ENCODE measurements at places on chromosomes 3 and 15. TPM values are rescaled to one million over a fixed set of nuclear protein-coding genes. Genes with fewer than 3 reads are reported as not detected.

- no peak overlapping the region for H3K27ac ChIP-seq
- H3K27me3 ChIP-seq: no peaks in the 10 kb centered on the region
- no peaks in the 10 kb centered on the region for H3K36me3 ChIP-seq
- H3K4me1 ChIP-seq: peaks cover 6% of the 10 kb centered on the region
- no peak for DNase-seq
Observed at GRCh38 chr15:91784973-91785709, 68.4 kb upstream of the SLCO3A1 start.

DNA sequence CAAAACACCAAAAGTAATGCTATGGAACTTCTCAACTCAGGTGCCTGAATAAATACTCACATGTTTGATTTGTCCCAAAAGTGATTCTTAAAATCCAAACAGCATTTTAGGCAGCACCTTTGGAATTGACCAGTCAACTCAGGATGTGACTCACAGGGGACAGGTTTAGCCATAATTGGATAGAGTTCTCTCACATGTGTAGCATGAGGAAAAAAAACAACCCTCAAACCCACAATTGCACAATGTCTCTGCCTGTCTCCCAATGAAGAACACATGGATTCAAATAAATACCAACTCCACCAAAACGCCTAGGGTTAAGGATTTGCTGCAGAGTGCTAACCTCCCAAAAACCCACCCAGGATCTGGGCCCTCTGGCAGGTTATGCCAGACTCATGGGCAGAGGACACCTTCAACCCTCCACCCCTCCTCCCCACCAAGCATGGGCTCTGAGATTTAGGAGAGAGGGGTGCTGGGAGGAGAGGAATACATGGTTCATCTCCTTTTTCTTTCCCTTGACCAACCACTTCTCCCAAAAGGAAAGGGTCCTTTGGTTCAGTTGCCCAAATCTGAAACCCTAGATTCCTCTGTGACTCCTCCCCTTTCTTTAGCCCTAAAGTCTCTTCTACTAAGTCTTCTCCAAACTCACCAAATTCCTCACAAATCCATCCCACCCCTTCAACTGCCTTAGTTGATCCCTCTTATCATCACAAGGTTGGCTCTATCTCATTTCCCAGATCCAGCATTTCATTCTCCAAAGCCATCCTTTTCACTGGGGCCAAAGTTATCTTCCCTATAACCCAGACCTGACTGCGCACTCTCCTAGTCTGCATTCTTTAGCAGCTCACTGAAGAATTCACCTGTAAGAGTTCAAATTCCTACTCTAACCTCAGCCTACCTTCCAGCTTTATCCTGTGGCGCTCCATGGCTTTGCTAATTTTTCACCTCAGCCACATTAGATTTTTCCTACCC is 7.7 kb downstream of the RYK start:
- H3K36me3 ChIP-seq: no peaks in the 10 kb centered on the region
- H3K27me3 ChIP-seq: no peaks in the 10 kb centered on the region
- no peak overlapping the region for H3K4me3 ChIP-seq

DNA sequence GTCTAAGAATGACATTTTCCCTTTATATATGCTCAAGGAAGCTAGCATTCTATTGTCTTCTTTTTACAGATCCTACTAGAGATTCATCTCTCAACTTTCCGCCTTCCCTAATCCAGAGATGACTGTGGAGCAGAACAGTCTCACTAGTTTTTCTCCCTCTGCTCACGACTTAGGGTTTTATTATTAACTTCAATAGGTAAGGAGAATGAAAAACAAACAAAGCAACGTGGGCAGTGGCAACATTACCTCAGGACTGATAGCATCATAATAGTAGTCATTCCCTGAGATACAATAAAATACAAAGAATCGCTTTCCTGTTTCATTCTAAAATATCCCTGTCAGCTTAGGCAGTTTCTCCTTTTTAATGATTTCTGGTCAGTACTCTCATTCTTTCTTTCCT is 154.3 kb upstream of the PLAAT1 start:
- H3K36me3 ChIP-seq: no peaks in the 10 kb centered on the region
- H3K27me3 ChIP-seq: no peaks in the 10 kb centered on the region
- H3K4me3 ChIP-seq: no peak overlapping the region
- no peak overlapping the region for H3K27ac ChIP-seq
- H3K4me1 ChIP-seq: no peaks in the 10 kb centered on the region
- no peak for DNase-seq

DNA sequence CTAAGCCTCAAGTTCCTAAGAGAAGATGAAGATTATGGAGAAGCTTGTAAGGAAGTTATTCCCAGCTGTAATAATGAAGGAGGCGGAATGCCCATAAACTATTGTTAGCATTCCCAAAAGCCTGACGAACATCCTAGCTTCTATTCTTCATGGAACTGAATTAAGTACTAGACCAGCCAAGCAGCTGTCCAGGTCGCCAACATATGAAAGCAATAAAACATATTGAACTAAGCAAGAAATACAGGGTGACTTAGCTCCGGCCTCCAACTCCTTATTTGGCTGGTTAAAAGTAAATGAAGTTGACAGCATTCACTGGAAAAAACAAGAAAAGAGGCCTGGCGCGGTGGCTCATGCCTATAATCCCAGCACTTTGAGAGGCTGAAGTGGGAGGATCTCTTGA is 174.0 kb upstream of the TPM1 start:
- no peaks in the 10 kb centered on the region for H3K4me1 ChIP-seq
- no peak overlapping the region for H3K27ac ChIP-seq
- H3K27me3 ChIP-seq: no peaks in the 10 kb centered on the region

GRCh38 chr3:148360051-148360450 is 337.7 kb upstream of the AGTR1 start:
- no peaks in the 10 kb centered on the region for H3K4me1 ChIP-seq
- H3K36me3 ChIP-seq: no peaks in the 10 kb centered on the region
- H3K27ac ChIP-seq: no peak overlapping the region

DNA sequence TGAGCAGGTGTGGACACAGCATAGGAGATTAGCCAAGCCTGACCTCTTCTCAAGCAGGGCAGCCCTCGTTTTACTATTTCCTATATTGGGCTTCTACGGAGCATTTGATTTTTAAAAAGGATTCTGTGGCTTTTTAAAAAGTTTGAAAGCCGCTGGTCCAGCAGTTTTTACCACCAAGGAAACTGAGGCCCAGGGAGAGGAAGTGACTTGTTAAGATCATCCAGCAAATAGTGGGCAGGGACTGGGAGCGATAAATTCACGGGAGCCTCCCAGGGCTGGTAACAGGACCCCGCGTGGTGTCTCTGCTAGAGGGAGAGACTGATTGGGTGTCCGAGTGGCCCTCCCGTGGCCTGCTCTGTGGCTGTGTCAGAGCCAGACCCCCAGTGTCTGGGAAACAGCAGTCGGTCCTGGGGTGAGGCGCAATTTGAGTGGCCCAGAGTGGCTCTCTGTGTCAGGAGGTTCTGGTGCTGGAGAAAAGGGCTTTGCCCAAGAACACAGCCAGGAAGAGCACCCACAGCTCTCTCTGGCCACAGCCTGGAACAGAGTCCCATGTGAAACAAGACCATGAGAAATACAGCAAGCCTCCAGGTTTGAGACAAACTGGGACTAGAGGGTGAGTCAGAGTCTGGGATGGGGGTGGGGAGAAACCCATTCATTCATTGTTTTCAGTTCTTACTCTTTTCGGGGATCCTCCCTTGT is 4.2 kb downstream of the FURIN start:
- peak overlapping the region; percentile 80 for H3K4me3 ChIP-seq
- no peak overlapping the region for H3K27ac ChIP-seq
- peaks cover 7% of the 10 kb centered on the region for H3K36me3 ChIP-seq

- no peak for DNase-seq
- no peak overlapping the region for H3K27ac ChIP-seq
- H3K27me3 ChIP-seq: peaks cover 8% of the 10 kb centered on the region
- no peaks in the 10 kb centered on the region for H3K4me1 ChIP-seq
- H3K36me3 ChIP-seq: no peaks in the 10 kb centered on the region
Observed at GRCh38 chr3:10498271-10498670, 7.1 kb downstream of the ATP2B2 start.

- DNase-seq: no peak
- H3K27ac ChIP-seq: no peak overlapping the region
- peaks cover 5% of the 10 kb centered on the region for H3K4me1 ChIP-seq
- no peaks in the 10 kb centered on the region for H3K36me3 ChIP-seq
- H3K27me3 ChIP-seq: no peaks in the 10 kb centered on the region
Observed at GRCh38 chr3:183572935-183573334, 17.4 kb upstream of the KLHL6 start.

DNA sequence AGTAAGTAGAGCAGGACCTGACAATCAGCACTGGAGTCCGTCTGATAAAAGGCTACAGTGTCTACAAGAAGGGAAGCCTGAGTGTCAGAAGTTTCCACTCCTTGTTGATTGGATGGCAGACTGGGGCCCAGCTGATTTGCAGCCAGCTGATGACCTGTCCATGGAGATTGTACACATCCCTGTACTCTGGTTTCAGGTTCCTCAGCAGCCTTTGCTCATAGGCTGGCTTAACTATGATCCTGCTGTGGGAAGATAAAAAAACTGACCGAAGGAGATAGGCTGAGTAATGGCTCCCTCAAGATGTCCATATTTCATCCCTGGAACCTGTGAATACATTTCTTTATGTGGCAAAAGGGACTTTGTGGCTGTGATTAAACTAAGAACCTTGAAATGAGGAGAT is 11.7 kb upstream of the LACTB start:
- H3K4me3 ChIP-seq: no peak overlapping the region
- H3K36me3 ChIP-seq: no peaks in the 10 kb centered on the region
- peaks cover 23% of the 10 kb centered on the region for H3K4me1 ChIP-seq
- no peak for DNase-seq

DNA sequence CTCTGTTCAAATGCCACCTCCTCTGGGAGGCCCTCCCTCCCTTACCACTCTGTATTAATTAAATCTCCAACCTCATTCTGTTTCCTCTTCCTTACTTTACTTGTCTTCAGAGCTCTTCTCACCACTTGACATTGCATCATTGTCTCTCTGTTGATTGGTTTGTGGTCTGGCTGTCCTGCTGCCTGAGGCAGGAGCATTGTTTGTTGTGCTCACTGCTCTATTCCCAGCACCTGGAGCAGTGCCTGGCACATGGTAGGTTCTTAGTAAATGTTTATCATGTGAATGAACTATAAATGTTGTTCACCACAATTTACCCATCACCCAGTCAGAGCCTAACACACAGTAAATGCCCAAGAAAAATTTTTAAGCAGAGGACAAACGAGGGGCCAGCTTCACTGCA is 6.7 kb upstream of the BFSP2 start:
- H3K27ac ChIP-seq: no peak overlapping the region
- H3K4me1 ChIP-seq: peaks cover 9% of the 10 kb centered on the region
- no peak overlapping the region for H3K4me3 ChIP-seq
- peaks cover 2% of the 10 kb centered on the region for H3K36me3 ChIP-seq
- no peaks in the 10 kb centered on the region for H3K27me3 ChIP-seq

GRCh38 chr15:38440353-38441129 is 13.4 kb upstream of the FAM98B start:
- no peak overlapping the region for H3K27ac ChIP-seq
- no peaks in the 10 kb centered on the region for H3K4me1 ChIP-seq
- H3K36me3 ChIP-seq: no peaks in the 10 kb centered on the region
- DNase-seq: peak; percentile 58
- H3K27me3 ChIP-seq: 0 out of 2 replicates have a peak, but pooled peaks cover 9% of the 10 kb centered on the region

GRCh38 chr15:50340416-50340815 is 14.6 kb downstream of the GABPB1 start:
- H3K27ac ChIP-seq: no peak overlapping the region
- H3K4me3 ChIP-seq: no peak overlapping the region
- no peaks in the 10 kb centered on the region for H3K27me3 ChIP-seq
- no peaks in the 10 kb centered on the region for H3K36me3 ChIP-seq
- no peaks in the 10 kb centered on the region for H3K4me1 ChIP-seq

The KBTBD13 gene
- polyA plus RNA-seq: not detected

The CLN6 gene
- 32.2 TPM for polyA plus RNA-seq

The AGTR1 gene
- 0.32 TPM for polyA plus RNA-seq

The PEX5L gene
- polyA plus RNA-seq: not detected

All from SK-N-SH (cell line).